ENCODE measurements at places on chromosomes 2 and 18.

GRCh38 chr2:70300771-70301343 lies 1.0 kb downstream of the FAM136A start:
- no peak for DNase-seq

GRCh38 chr2:21030983-21031968 lies 12.6 kb downstream of the APOB start:
- no peak for DNase-seq

- DNase-seq, result no peak
Measured at GRCh38 chr2:70641263-70641784, 87.7 kb upstream of the TGFA start.

GRCh38 chr18:37667836-37668235 lies 102.2 kb upstream of the CELF4 start:
- DNase-seq, result no peak

DNA sequence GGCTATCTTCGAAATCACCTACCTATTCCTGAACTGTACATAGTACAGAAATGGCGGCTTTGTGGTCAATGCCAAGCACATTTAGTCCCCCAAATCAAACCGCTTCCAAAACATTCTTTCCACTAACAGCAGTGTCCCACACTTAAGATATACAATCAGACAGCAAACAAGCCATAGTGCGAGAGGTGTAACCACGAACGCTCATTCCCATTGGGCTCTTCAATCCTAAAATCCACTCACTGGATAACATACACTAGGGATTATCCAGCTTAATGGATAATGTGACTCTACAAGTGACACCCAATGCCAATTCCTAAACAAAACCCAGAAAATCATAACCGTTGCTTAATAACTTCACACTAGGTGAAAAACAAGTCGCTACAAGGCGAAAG lies 2.0 kb downstream of the XPO1 start:
- no peak for DNase-seq

- DNase-seq, result no peak
Measured at GRCh38 chr2:46825231-46825938, 90.2 kb downstream of the MCFD2 start.

- no peak for DNase-seq
Measured at GRCh38 chr2:7930800-7931635, 750.8 kb upstream of the ID2 start.

DNA sequence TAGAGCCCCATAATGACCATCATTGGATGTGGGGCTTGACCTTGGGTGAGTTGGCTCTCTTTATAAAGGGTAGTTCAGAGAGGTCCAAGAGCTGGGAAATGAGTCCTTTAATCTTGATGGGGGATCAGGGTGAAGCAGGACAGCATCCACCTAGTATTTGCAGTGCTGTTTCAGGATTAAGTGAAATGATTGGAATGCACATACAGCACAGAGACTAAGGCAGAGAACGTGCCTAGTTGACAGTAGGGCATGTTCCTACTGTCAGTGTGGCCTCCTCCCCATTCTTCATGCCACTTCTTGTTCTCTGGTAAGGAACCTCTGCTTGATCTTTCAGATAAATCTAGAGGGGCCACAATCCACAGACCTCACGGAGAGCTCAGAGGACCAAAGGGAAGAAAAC lies 78.9 kb downstream of the TRIM43 start:
- no peak for DNase-seq

DNA sequence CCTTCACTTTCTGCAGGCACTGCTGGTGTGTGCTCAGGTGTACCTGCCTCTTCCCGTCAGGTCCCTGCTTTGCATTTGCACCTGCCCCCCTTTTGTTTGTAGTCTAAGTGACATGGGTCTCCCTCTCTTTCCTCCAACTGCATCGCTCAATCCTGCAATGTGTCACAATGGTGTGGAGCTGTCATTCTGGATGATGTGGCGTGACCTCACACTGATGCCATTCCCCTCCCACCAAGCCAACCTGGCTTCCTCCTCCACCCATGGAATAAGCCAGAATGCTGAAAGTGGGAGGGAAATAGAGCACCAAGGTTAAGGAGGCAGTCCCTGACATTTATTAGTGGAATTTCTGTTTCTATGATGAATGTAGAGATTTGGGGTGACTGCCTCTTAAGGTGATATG lies 156.7 kb downstream of the ZBTB7C start:
- DNase-seq, result no peak

DNA sequence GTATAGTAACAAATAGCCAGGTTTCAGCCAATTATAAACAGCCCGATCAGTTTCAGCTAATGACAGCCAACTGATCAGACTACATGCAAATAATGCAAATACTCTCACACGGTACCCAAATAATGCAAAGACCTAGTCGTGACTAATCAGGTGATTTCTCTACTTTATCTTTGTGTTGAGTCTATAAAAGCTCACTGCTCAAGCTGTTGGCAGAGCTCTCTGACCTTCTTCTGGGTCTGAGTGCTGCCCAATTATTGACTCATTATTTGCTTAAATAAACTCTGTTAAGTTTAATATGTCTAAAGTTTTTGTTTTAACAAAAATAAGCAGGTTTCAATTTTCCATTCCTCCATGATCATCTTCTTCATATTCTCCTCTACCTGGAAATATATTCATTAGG lies 1971.7 kb downstream of the SUCLG1 start:
- DNase-seq, result no peak

DNA sequence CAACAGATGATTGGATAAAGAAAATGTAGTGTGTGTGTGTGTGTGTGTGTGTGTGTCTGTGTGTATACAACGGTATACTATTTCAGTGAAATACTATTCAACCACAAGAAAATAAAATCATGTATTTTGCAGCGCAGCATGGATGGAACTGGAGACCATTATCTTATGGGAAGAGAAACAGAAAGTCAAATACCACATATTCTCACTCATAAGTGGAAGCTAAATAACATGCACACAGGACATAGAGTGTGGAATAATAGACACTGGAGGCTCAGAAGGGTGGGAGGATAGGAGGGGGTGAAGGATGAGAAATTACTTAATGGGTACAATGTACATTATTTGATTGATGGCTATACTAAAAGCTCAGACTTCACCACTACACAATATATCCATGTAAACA lies 609.1 kb upstream of the SLC39A10 start:
- DNase-seq, result no peak

- no peak for DNase-seq
Measured at GRCh38 chr2:45750001-45750400, 98.5 kb downstream of the PRKCE start.

DNA sequence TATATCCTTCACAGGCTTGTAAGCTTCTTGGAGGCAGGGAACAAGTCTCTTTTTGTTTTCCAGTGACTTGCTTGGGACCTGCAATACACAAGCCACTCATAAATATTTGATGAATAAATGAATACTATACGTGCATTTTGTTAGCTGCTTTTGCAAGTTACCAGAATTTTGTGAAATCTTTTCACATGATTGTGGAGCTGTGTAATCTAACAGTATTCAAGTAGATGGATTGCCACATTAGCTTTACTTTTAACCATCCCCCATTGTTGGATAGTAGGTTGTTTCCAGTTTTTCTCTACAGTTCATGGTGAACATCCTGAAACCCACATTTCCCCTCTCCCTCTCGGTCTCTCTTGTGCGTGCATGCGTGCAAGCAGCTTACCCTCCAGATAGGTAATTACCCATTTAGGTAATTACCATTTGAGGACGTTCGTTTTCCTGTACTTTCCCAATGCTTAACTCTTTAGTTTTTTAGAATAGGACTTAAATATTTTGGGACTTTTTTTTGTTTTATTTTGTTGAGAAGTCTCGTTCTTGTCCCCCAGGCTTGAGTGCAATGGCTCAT lies 12.5 kb downstream of the ZNF407 start:
- no peak for DNase-seq

- DNase-seq, result no peak
Measured at GRCh38 chr2:147076634-147077033, 768.2 kb upstream of the ACVR2A start.

DNA sequence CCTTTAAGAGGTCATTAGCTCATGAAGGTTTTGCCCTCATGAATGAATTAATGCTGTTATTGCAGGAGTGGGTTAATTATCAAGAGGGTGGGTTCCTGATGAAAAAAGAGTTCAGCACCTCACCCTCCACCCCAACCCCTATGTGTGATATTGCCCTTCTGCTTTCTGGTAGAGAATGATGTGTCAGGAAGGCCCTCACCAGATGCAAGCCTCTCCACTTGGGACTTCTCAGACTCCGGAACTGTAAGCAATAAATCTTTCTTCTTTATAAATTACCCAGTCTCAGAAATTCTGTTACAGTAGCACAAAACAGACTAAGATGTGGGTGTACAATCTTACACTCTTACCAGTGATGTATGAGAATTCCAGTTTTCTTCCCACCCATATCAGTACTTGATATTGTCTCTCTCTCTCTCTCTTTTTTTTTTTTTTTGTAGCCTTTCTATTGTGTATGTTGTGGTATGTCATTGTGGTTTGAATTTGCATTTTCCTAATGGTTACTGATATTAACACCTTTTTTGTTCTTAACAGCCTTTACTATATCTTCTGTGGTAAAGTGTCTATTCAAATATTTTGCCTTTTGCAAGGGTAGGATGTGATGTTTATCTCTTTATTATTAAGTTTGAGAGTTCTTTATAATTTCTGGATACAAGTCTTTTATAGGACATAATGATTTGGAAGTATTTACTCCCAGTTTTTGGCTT lies 10.4 kb upstream of the MAP2 start:
- DNase-seq, result no peak

- DNase-seq, result no peak
Measured at GRCh38 chr2:184006998-184007397, 591.3 kb upstream of the ZNF804A start.

GRCh38 chr2:151727593-151728552 lies 6.4 kb downstream of the NEB start:
- no peak for DNase-seq

- DNase-seq, result peak; percentile 53
Measured at GRCh38 chr2:108459441-108459840, 10.4 kb downstream of the GCC2 start.

DNA sequence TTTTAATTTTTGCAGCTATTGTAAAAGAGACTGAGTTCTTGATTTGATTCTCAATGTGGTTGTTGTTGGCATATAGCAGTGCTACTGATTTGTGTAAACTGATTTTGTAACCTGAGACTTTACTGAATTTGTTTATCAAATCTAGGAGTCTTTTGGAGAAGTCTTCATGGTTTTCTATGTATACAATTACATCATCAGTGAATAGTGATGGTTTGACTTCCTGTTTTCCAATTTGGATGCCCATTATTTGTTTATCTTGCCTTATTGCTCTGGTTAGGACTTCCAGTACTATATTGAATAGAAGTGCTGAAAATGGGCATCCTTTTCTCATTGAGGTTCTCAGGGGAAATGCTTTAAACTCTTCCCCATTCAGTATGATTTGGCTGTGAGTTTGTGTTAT lies 99.7 kb downstream of the GULP1 start:
- no peak for DNase-seq

DNA sequence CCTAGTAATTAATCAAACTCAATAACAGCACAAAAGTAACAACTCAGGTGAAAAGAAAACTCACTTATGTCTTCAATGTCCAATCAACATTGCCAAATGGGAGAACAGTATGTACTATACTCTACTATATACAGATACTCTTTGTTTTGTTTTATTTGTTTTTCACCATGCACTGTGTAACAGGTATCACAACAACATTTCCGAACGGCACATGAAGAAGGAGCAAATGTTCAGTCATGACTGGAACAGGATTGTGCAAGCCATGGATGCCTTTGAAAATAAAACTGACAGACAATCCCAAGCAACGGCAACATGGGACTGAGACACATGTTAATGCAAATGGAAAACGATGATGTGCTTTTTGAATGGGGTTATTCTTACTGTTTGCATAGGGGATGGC lies 334.9 kb upstream of the THUMPD2 start:
- no peak for DNase-seq

DNA sequence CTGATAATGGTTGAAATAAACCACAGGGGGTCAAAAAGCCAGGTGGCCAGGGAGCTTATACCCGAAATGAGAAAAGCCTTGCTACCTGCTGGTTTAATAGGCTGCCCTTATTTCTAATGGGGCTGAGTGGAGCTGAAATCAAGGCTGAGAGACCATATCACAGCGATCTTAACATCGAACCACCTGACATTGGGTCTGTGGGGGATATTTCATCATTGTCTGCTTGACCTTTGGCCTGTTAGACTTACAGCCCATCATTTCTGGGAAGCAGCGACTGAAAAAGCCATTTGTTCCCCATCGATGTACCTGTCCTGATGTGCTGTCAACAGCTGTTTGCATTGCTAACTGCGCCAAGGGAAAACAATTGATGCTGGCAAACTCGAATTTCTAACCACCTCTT lies 199.7 kb upstream of the SLC14A2 start:
- no peak for DNase-seq

GRCh38 chr2:227829337-227829736 lies 15.7 kb downstream of the CCL20 start:
- DNase-seq, result no peak

DNA sequence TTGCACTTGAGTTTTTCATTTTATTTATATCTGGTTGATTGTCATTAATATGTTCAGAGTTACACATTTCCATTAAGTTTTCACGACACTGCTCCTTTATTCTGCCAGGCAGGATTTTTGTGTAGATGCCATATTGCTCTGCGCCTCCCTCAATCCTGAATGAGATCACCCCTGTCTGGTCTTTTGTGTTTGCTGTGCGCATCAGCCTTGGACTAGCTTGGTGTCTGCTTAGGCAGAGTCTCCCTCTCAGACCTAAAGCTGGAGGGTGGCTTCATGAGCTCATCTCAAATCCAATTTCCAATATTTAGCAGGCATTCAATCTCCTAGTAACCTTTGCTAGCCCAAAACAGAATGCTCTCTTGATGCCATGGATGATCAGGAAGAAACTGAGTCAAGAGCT lies 137.4 kb downstream of the SMAD7 start:
- DNase-seq, result no peak

DNA sequence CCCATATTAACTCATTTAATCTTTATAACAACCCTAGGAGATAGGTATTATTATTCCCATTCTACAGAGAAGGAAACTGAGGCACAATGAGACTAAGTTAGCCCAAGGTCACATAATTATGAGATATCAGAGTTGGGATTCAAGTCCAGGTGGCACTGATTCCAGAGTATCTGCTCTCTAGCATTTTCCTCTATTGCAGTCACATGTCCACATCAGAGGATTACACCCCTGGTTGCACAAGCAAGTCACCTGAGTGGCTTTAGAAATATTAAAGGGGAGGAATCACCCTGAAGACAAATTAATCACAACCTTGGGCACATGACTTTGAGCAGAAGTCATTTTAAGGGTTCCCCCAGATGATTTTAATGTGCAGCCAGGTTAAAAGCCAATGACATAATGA lies 23.8 kb downstream of the SRD5A2 start:
- DNase-seq, result no peak

- DNase-seq, result no peak
Measured at GRCh38 chr2:72931280-72931910, 14.1 kb downstream of the EMX1 start.

- no peak for DNase-seq
Measured at GRCh38 chr2:68653034-68653433, 9.7 kb downstream of the PROKR1 start.

DNA sequence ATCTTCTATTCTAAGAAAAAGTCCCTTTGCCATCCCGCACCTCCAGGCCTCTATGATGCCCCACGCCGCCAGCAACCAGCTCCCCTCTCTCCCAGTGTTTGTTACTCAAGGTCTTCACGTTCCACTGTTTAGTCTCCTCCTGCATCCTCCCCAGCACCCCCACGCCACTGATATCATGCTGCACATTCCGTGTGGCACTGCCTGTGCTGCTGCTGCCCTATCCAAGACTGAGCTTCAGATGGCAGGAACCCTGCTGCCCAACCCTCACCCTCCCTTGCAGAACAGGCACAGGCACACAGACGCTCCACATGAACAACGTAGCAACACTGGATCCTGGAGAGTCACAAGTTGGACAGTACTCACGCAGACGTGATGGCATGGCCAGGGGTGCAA lies 35.3 kb downstream of the MYO5B start:
- no peak for DNase-seq

Measured in foreskin melanocyte (primary cell).